ENCODE measurements at places on chromosomes 12 and 14.

DNA sequence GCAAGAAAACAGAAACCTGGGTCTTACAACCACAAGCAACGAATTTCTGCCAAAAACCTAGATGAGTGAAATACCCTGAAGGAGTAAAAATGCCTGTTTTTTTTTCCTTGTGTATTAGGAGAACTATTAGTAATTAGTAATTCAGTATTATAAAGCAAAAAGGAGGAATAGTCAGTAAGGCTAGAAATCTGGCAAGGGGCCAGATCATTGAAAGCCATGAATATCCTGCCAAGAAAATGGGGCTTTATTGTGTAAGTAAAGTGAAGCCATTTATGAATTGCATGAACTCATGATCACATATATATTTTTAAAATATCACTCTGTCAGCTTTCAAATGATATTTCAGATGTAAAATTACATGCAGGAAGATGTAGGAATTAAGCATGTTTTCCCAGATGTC is 57.9 kb downstream of the TXNDC16 start:
- DNase-seq = no peak

- DNase-seq = no peak
Measured at GRCh38 chr12:72453066-72453465, 180.9 kb downstream of the TRHDE start.

GRCh38 chr12:19388131-19388549 is 51.2 kb upstream of the AEBP2 start:
- no peak for DNase-seq

DNA sequence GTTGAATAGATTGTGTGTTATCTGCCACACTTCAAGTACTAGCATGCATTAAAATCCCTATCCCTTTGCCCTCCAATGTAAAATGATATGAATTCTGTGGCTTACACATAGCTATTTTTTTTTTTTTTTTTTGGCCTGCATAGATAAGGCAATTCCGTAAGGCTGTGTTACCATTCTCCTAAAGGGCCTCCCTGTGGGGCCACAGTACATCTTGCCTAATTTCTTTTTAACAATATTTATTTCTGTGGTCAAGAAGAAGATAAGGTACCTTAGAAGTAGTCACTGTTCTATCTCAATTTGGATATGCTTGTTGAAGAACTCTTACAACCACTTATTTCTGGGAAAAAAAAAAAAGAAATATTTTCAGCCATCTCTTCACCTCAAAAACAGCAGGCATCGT is 19.8 kb downstream of the FLRT2 start:
- DNase-seq = no peak

- DNase-seq = no peak
Measured at GRCh38 chr12:121712190-121712460, 427 bp upstream of the TMEM120B start.

DNA sequence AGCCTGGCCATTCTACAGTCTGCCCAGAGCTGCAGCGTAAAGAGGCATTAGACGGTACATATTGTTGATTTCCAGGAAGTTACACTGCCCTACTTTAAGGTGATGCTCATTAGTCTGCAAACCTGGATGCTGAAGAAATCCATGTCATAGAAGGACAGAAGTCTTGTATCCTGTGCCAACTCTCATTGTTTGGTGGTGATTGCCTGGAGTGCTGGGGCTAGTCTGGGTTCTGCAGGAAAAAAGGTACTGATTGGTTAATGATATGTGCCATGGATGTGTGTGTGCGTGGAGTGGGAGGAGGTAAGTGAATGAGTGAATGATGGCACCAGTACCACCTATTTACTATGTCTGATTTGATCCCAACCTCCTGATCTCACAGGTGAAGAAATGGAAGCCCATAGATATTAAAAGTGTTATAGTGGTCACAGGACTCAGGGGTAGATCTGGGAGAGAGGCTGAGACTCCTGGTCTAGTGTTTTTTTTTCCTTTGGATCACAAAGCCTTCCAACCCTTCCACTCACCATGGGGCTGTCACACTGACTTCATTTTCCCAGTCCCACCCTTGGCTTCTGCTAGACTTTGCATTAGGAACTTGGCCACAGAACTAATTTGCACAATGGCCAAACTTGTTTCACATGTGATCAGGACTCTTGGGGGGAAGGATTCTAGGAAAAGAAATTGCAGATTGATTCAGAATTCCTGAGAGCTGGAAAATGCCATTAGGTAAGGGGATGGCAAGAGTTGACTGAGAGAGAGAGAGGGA is 96.1 kb downstream of the TMX1 start:
- no peak for DNase-seq

GRCh38 chr14:70982200-70982599 is 74.9 kb downstream of the PCNX1 start:
- DNase-seq = no peak

- no peak for DNase-seq
Measured at GRCh38 chr12:90209029-90209428, 500.4 kb upstream of the ATP2B1 start.

GRCh38 chr12:6266541-6266966 is 43.9 kb upstream of the PLEKHG6 start:
- DNase-seq = no peak

DNA sequence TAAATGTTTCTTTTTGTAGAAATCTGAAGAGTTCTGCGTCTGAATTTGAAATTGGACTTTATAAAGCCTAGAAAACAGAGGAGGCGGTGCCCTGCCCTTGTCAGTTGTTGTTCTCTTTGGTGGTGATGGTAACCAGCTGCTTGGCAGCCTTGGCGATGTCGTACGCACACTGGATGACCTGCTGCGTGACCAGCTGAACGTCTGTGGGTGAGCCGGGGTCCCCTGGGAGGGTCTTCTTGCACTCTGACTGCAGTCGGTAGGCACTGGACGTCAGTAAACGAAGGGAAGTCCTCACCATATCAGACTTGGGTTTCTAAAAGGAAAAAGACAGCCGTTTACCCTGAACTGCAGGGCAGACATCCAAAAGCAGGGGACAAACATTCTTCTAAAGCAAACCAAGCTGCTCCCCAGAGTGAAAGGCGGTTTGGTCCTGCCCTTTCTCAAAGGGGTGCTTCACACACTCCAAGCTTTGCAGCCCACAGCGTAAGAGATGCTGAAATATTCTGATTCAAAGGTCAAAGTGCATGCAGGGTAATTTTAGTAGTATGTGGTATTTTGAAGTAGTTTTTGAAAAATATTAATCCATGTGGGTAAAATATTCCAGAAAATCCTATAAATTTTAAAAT is 32.9 kb downstream of the TCHP start:
- no peak for DNase-seq

GRCh38 chr14:103748534-103748857 is 32.9 kb downstream of the ZFYVE21 start:
- DNase-seq = no peak

DNA sequence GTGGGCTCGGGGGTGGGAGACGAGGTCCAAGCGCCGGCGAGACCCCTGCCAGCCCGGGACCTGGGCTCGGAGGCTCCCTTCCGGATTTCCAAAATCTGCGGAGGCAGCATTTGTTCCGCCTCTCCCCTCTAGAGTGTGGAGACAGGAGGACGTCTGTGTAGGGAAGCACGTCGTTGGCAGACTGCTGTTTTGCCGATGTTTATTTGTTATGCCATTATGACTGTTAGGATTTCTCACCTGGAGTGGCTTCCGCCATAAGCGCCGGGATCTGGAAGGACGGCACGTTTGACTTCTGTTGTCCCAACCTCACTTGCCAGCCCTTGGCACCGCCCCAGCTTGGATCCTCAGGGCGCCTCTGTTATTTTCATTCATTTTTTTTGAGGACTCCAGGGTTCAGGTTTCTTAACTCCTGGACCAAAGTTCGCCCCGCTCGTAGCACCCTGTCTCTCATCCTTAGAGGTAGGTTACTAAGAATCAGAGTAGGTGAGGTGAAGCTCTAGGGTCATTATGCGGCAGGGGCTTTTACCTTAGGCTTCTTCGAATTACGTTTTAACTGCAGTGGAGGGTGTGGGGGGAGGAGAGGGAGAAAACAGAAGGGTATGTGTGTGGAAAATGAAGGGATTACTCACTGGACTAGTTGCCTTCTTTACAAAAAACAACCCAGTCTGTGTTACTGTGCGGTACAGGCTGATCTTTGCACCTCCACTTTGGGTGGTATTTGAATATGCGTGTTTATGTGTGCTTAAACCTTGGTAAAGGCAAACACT is 547 bp upstream of the PYGL start:
- DNase-seq = no peak

- DNase-seq = no peak
Measured at GRCh38 chr12:62701492-62701891, 233.5 kb downstream of the PPM1H start.

DNA sequence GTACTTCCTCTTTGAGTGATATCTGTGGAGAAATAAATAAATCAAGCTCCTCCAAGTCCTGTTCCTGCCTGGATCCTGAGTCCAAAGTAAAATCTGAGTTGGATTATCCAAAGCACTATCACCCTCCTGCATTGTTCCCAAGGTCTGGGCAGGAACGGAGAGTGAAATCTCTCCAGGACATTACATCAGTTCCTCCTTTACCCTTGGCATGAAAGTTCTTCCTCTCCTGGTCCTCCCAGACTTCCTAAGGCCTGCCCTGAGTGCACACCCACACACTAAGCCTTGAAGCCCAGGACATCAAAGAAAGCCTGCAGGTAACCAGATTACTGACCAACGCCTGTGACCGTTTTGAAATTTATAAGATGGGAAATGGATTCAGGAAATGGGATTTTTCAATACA is 206.8 kb upstream of the BCL2L14 start:
- no peak for DNase-seq

DNA sequence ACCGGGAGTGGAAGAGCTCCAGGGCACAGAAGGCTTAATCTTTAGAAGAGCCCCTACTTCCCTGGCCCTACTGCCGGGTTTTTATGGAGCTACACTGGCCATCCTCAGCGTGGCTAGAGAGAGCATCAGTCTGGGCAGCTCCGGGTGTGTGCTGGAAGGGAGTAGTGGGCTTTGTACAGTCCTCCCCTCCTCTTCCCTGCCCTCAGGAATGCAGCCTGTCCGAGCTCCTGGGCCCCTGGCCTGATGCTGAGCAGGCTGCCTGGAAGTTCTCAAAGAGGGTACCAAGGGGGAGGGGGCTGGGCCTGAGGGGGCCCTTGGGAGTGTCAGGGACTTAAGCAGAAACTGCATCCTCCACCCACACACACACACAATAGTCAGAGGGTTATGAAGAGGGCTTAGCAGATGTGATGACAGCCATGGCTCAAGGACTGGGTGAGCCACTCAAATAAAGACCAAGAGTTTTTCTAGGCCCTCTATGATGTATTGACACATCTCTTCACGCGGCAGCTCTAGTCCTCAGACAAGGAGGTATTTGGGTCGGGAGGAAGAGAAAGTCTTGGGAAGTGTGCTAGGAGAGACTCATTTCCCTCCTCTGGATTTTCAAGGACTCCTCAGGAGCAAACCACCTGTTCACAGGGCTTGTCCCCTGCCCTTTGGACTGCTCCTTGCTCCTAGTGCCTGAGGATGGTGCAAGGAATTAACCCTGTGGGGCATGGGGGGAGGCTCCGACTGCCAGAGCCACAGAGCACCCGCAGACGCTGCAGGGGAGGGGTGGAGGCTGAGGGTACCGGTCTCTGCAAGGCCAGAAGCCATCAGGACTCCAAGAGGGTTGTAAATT is 16.5 kb upstream of the FIGNL2 start:
- DNase-seq = no peak

DNA sequence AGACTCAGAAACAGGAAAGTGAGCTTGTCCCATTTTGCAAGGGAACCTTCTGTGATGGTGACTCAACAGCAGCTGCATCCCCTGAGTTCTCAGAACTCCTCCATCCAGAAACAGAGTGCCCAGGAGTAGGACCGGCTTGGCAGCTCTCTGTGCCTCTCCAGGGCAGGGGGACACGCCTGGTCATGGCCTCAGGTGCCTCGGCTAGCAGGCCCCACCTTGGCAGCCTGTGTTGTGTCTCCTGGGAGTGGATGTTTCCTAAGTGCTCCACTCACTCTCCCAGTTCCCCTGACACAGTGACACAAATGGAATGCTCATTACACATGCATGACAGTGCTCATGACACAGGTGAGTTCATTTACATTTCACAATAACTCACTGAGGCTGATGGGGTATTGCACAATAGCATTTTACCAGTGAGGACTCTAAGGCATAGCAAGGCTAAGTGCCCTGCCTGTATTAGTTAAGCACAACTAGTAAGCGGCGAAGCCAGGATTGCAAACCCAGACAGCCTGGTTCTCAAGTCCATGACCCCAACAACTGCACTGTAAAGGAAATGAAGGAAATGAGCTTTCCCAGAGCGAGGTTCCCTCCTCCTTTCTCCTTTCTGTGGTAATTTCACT is 47.4 kb downstream of the CALM1 start:
- no peak for DNase-seq

GRCh38 chr12:91926848-91927247 is 218.8 kb downstream of the BTG1 start:
- no peak for DNase-seq

GRCh38 chr14:89429199-89430181 is 12.5 kb upstream of the FOXN3 start:
- no peak for DNase-seq

DNA sequence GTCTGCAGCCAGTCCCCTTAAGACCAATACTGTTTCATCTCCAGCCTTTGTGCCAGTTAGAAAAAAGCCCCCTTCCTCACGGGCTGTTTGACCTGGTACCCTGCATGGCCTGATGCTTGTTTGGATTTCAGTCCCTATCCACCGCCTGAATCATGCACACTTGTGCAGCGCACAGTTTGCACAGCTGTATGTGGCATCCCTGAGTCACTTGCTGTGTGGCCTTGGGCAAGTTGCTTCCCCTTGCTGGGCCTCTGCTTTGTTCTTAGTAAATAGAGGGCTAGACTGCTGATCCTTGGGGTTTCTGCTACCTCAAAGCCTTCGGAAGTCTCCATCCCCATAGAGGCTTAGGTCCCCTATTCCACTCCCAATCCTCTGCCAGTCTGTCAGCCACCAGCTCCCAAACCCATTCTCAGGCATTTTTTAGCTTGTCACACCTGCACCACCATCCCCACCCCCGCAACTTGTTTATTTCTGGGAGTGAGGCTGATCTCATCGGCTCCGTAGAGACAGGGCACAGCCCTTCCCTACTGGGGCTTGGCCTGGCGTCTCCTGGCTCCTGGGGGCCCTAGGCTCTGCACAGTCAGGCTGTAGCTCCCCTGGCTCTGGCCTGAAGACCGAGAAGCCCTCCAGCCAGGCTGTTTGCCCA is 8.8 kb downstream of the KRT80 start:
- DNase-seq = no peak

DNA sequence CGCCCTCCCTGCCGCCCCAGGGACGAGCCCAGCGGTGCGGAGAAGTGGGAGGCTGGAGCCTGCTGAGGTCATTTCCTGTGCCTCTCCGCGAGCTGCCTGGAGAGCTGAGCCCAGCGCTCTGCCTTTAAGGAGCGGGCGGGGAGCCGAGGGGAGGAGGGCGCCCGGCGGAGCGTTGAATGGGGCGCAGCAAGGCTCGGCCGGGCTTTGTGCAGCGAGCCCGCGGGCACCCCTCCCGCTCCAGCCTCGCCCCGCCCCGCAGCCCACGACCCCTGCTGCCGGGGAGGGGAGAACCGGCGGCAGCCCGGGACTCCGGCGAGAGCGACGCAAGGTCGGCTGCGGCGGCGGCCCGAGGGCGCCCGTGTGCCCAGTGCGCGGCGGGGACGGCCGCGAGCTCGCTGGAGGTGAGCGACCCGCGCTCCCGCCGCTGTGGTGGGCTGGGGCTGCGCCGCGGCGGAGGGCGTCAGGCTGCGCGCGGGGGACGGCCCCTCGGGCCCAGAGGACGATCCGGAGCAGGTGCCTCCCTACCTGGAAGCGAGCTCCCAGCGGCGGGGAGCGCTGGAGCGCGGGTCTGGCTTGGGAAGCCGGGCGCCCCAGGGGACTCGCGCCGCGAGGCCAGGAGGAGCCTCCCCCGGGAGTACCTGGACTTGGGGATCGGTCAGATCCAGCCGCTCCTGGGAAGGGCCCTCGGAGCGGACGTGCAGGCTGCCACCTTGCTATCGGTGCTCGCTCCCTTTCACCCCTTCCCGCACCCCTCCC is at the start of gene PLEKHH1:
Gene PLEKHH1 (plus strand): TSS at position 293 of the 756 bp plus-strand sequence. CDS start 8,578 bp downstream, outside the sequence.
- peak; percentile 50 for DNase-seq

Data from NCI-H1048 (cell line).